Activated naive CD8-positive, alpha-beta T cell treated with anti-CD3 and anti-CD28 coated beads for 36 hours (primary cell): ENCODE measurements at places on chromosomes 7 and 10. TPM values are rescaled to one million over a fixed set of nuclear protein-coding genes. Genes with fewer than 3 reads are reported as not detected.
A peak's percentile ranks its signal among the peaks of the same experiment; 100 is the strongest.

GRCh38 chr7:5231811-5232484 lies 41.9 kb downstream of the WIPI2 start:
- H3K4me3 ChIP-seq: peak overlapping the region; percentile 8
- H3K4me1 ChIP-seq: peaks cover 34% of the 10 kb centered on the region
- no peaks in the 10 kb centered on the region for H3K27me3 ChIP-seq
- H3K36me3 ChIP-seq: peaks cover 18% of the 10 kb centered on the region
- no peak for DNase-seq
- peak overlapping the region; percentile 71 for H3K27ac ChIP-seq

- no peaks in the 10 kb centered on the region for H3K4me1 ChIP-seq
- no peak overlapping the region for H3K4me3 ChIP-seq
- DNase-seq: no peak
- no peaks in the 10 kb centered on the region for H3K27me3 ChIP-seq
- no peak overlapping the region for H3K27ac ChIP-seq
- peaks cover 24% of the 10 kb centered on the region for H3K36me3 ChIP-seq
Measured at GRCh38 chr7:27546610-27547009, 116.1 kb downstream of the HIBADH start.

DNA sequence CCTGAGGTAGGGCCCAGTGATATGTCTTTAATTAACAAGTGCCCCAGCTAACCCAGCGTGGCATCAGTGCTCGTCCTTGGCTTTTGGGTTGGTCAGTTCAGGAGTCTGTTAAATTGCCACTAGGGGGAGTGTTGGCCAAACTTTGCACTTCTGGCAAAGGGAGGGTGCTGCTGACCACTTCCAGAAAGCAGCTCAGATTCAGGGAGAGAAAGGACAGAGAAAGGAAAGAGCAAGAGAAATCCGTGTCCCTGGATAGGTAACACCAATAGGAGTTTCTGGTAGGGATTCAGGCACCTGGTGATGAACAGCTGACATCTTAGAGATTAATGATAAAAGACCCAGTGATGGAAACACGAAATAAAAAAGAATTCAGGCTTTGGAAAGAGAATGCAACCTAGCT lies 243.1 kb upstream of the AOAH start:
- DNase-seq: no peak
- no peak overlapping the region for H3K4me3 ChIP-seq
- no peaks in the 10 kb centered on the region for H3K27me3 ChIP-seq
- H3K4me1 ChIP-seq: peaks cover 26% of the 10 kb centered on the region
- H3K27ac ChIP-seq: no peak overlapping the region

DNA sequence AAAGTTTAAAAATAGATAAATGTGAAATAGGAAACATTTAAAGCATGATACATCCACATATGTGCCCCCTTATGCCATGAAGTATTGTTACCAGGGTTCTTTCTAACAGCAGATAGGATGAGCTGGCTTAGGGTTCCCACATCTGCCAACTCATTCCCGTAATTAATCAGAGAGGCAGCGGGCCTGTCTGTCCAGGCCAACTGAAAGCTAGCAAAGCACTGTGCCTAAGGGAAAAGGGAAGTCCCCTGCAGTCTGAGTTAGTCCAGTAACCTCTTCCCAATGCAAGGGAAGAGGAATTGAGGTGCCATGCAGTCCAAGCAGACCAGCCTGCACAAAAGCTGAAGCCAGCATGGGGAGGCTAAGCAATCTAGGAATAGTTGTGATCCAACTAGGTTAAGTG lies 18.3 kb upstream of the ZC3HAV1L start:
- no peak for DNase-seq
- peak overlapping the region; percentile 45 for H3K27ac ChIP-seq
- H3K36me3 ChIP-seq: peaks cover 44% of the 10 kb centered on the region
- H3K4me3 ChIP-seq: no peak overlapping the region
- H3K27me3 ChIP-seq: no peaks in the 10 kb centered on the region

GRCh38 chr7:123770378-123770777 lies 21.6 kb upstream of the WASL start:
- H3K36me3 ChIP-seq: no peaks in the 10 kb centered on the region
- H3K4me3 ChIP-seq: no peak overlapping the region
- H3K27me3 ChIP-seq: peaks cover 11% of the 10 kb centered on the region
- no peak for DNase-seq

GRCh38 chr7:84524714-84525694 lies 330.4 kb upstream of the SEMA3A start:
- H3K36me3 ChIP-seq: no peaks in the 10 kb centered on the region
- no peaks in the 10 kb centered on the region for H3K27me3 ChIP-seq
- H3K27ac ChIP-seq: no peak overlapping the region
- H3K4me3 ChIP-seq: no peak overlapping the region

- H3K27me3 ChIP-seq: peaks cover 4% of the 10 kb centered on the region
- DNase-seq: no peak
- no peaks in the 10 kb centered on the region for H3K36me3 ChIP-seq
- no peaks in the 10 kb centered on the region for H3K4me1 ChIP-seq
Measured at GRCh38 chr7:34048445-34048844, 143.1 kb downstream of the BMPER start.

Gene PWWP2B
- total RNA-seq: 3.1 TPM

DNA sequence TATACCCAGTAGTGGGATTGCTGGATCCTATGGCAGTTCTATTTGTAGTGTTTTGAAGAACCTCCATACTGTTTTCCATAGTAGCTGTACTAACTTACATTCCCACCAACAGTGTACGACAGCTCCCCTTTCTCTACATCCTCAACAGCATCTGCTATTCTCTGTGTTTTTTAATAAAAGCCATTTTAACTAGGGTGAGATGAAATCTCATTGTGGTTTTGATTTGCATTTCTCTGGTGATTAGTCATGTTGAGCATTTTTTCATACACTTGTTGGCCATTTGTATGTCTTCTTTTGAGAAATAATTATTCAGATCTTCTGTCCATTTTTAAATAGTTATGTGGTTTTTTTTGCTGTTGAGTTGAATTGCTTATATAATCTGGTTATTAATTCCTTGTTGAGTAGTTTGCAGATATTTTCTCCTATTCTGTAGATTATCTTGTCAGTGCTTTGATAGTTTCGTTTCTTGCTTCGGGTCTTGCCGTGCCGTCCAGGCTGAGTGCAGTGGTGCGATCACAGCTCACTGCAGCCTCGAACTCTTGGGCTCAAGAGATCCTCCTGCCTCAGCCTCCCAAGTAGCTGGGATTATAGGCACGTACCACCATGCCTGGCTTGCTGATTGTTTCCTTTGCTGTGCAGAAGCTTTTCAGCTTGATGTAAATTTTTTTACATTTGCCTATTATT lies 12.0 kb downstream of the MTG1 start:
- no peaks in the 10 kb centered on the region for H3K27me3 ChIP-seq
- H3K4me3 ChIP-seq: no peak overlapping the region
- H3K36me3 ChIP-seq: peaks cover 68% of the 10 kb centered on the region
- peaks cover 41% of the 10 kb centered on the region for H3K4me1 ChIP-seq
- no peak for DNase-seq

GRCh38 chr10:94002156-94002555 lies 8.4 kb downstream of the PLCE1 start:
- no peak overlapping the region for H3K27ac ChIP-seq
- H3K4me3 ChIP-seq: no peak overlapping the region
- peaks cover 26% of the 10 kb centered on the region for H3K27me3 ChIP-seq
- DNase-seq: no peak

GRCh38 chr10:81674941-81675340 lies 200.1 kb upstream of the NRG3 start:
- H3K4me3 ChIP-seq: no peak overlapping the region
- DNase-seq: no peak
- no peaks in the 10 kb centered on the region for H3K4me1 ChIP-seq
- H3K27ac ChIP-seq: no peak overlapping the region

Gene NPY
- total RNA-seq: not detected

DNA sequence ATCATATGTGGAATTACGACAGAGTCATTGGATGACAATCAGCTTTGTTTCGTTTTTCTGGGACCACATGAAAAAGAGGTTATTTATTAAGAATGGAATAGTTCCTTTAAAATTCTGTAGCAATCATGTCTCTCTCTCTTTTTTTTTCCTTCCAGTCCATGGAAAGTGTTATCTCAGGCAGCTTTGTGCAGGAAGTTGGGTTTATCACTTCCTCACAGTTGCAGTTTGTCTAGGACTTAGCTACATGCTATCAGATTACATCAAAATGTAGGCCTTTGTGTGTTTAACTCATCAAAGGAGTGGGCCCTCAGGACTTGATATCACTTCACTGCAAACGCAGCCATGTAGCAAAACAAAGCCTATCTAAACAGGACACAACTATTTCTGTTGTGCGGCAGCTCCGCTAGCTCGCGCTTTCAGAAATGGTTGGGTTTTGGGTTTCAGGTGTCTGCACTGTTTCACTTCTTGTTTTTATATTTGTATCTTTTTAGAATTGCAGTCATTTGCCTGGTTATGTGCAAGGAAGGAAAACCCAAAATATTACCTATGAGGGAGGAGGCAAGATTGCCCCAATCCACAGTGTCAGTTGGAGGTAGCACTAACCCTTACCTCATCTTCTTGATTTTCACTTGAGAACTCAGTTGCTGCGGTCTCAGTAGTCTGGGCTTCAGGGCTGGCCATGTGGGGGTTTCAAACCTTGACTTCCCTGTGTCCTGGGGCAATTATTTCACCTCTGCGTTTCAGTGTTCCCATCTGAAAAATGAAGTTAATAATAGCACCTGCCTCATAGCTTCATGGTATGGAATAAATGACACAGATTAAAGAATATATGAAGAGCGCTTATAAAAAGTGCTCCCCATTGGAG lies 66.7 kb downstream of the HHEX start:
- H3K36me3 ChIP-seq: no peaks in the 10 kb centered on the region
- H3K27me3 ChIP-seq: no peaks in the 10 kb centered on the region
- no peak overlapping the region for H3K4me3 ChIP-seq
- DNase-seq: no peak
- H3K4me1 ChIP-seq: peaks cover 11% of the 10 kb centered on the region
- H3K27ac ChIP-seq: no peak overlapping the region

Gene ENTPD1
- total RNA-seq: 0.99 TPM

GRCh38 chr7:138228119-138228518 lies 151.9 kb downstream of the AKR1D1 start:
- H3K4me1 ChIP-seq: no peaks in the 10 kb centered on the region
- H3K27ac ChIP-seq: no peak overlapping the region
- no peaks in the 10 kb centered on the region for H3K36me3 ChIP-seq
- H3K27me3 ChIP-seq: peaks cover 7% of the 10 kb centered on the region

DNA sequence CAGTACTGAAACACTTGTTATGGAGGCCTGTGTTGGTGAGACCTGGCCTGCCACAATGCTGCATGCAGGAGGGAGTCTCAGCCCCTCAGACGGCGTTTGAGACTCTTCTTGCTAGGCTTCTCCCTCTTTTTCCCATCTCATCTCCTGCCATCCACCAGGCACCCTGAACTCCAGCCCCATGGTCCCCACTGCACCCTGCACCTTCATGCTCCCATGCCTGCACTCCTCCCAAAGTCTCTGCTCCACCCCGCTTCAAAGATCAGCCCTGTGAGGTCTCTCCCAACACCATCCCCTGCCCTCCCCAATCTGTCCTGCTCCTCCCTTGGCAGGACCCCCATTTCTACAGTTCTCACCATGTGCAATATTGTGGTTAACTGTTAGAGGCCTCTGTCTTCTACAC lies 61.7 kb downstream of the VOPP1 start:
- DNase-seq: no peak
- no peak overlapping the region for H3K27ac ChIP-seq
- H3K36me3 ChIP-seq: peaks cover 9% of the 10 kb centered on the region
- H3K27me3 ChIP-seq: no peaks in the 10 kb centered on the region
- no peak overlapping the region for H3K4me3 ChIP-seq
- H3K4me1 ChIP-seq: peaks cover 28% of the 10 kb centered on the region

DNA sequence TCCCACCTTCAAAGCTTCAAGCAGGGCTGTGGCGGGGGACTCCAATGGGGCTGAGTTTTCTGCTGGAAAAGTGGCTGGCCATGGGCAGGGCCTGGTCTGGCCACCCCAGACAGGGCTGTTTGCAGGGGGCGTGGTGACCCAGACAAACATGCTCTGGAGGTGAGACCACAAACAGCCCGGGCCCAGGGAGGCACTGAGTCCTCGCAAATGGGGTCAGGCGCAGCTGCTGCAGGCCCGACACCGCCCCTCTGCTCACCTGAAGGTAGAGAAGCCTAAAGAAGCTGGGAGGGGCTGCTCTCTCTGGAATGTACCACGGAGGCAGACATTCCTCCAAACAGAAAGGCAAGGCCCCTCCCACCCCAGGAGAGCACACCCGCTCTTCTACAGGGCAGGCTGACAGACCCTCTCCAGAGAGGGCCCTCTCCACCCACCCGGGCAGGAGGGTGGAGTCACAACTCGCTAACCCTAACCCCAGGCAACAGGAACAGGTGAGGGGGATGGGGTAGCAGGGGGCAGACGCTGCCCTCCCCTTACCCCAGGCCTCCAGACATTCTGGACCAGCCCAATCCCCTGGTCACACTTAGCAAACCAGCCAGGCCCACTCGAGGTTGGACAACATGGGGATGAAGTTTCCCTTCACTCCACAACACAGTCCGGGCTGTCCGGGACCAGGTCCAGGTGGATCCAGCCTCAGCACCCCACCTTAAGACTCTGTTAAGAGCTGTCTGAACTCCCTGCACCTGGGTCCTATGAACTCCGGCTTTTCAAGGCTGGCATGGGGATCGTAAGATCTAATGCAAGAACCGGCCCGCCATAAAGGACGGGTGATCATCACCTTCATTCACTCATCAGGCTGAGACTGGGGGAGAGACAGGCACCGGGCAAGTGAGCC lies 32.3 kb downstream of the OAT start:
- H3K4me1 ChIP-seq: no peaks in the 10 kb centered on the region
- H3K27ac ChIP-seq: no peak overlapping the region
- H3K27me3 ChIP-seq: peaks cover 11% of the 10 kb centered on the region
- no peak for DNase-seq

- DNase-seq: no peak
- H3K4me1 ChIP-seq: no peaks in the 10 kb centered on the region
- no peak overlapping the region for H3K27ac ChIP-seq
- peaks cover 11% of the 10 kb centered on the region for H3K27me3 ChIP-seq
- H3K36me3 ChIP-seq: no peaks in the 10 kb centered on the region
Measured at GRCh38 chr7:55065511-55066229, 46.9 kb downstream of the EGFR start.

- H3K27me3 ChIP-seq: peaks cover 41% of the 10 kb centered on the region
- DNase-seq: no peak
- no peak overlapping the region for H3K27ac ChIP-seq
- H3K4me1 ChIP-seq: peaks cover 2% of the 10 kb centered on the region
Measured at GRCh38 chr10:116891208-116891607, 41.9 kb downstream of the ENO4 start.

DNA sequence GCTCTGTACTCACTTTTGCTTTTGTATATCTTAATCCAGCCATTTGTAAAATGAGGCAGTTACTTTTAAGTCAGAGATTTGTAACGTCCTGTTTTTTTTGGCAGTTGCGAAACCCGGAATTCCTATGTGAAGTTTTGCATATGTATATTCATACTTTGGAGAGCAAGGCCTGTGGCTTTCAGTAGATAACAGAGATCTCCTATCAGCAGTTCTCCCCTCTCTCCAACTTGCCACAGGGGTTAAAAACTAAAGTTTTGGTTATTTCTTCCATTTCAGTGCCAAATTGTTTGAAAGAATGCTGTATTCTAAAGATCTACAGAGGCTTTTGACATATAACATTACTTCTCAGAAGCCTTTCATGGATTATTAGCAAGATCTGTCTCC lies 102.4 kb downstream of the EXOC4 start:
- H3K4me3 ChIP-seq: no peak overlapping the region
- peaks cover 45% of the 10 kb centered on the region for H3K36me3 ChIP-seq
- DNase-seq: no peak
- peaks cover 5% of the 10 kb centered on the region for H3K4me1 ChIP-seq
- no peaks in the 10 kb centered on the region for H3K27me3 ChIP-seq
- H3K27ac ChIP-seq: no peak overlapping the region
